ENCODE measurements at places on chromosomes 5 and 9. TPM values are rescaled to one million over a fixed set of nuclear protein-coding genes. Genes with fewer than 3 reads are reported as not detected.

The PALM2AKAP2 gene
- 50.3 TPM for total RNA-seq

The SGCD gene
- total RNA-seq, result 1.2 TPM

The ITGA1 gene
- total RNA-seq, result 70.4 TPM

GRCh38 chr5:69288069-69288468 is 44.5 kb downstream of the CCDC125 start:
- H3K4me3 ChIP-seq, result no peak overlapping the region
- no peaks in the 10 kb centered on the region for H3K27me3 ChIP-seq
- no peak for DNase-seq

- no peak for DNase-seq
- H3K4me1 ChIP-seq, result no peaks in the 10 kb centered on the region
- no peaks in the 10 kb centered on the region for H3K36me3 ChIP-seq
- no peaks in the 10 kb centered on the region for H3K27me3 ChIP-seq
- no peak overlapping the region for H3K27ac ChIP-seq
- no peak overlapping the region for H3K4me3 ChIP-seq
Measured at GRCh38 chr9:73893230-73893629, 603.9 kb upstream of the RORB start.

GRCh38 chr9:35661756-35662350 is 3.1 kb downstream of the ARHGEF39 start:
- DNase-seq, result no peak
- H3K36me3 ChIP-seq, result no peaks in the 10 kb centered on the region
- no peak overlapping the region for H3K4me3 ChIP-seq
- no peaks in the 10 kb centered on the region for H3K4me1 ChIP-seq

DNA sequence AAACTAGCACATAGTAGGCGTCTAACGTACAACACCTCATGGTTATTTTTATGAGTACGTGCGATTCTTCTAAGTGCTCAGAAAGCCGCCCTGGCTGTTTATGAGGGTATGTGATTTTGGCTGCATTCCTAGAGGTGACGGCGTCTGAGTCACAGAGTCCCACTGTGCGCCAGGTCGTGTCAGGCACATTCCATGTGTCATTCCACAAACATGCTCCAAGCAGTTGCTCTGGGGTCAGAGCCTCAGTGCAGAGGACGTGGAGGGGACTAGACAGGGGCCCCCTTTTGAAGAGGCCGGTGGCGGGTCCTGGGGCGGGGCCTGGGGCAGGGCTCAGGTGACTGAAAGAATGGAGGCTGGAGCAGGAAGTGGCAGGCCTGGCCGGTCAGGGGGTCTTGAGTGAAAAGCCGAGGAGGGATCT is 51.9 kb downstream of the NEK6 start:
- no peaks in the 10 kb centered on the region for H3K4me1 ChIP-seq
- H3K27ac ChIP-seq, result no peak overlapping the region
- H3K4me3 ChIP-seq, result no peak overlapping the region
- no peak for DNase-seq
- H3K27me3 ChIP-seq, result no peaks in the 10 kb centered on the region

GRCh38 chr9:78462611-78463010 is 165.7 kb downstream of the PSAT1 start:
- no peak for DNase-seq
- H3K27ac ChIP-seq, result no peak overlapping the region
- no peaks in the 10 kb centered on the region for H3K27me3 ChIP-seq
- H3K4me3 ChIP-seq, result no peak overlapping the region

Data from right lobe of liver (tissue), 6 donors.